T-helper 9 cell (primary cell): ENCODE measurements at places on chromosomes 16 and 17.

- DNase-seq = no peak
These were observed 857 bp downstream of the TMC8 start for GRCh38 chr17:78131172-78132083.

- DNase-seq = no peak
These were observed 163.9 kb downstream of the SLC39A11 start for GRCh38 chr17:72928454-72929136.

DNA sequence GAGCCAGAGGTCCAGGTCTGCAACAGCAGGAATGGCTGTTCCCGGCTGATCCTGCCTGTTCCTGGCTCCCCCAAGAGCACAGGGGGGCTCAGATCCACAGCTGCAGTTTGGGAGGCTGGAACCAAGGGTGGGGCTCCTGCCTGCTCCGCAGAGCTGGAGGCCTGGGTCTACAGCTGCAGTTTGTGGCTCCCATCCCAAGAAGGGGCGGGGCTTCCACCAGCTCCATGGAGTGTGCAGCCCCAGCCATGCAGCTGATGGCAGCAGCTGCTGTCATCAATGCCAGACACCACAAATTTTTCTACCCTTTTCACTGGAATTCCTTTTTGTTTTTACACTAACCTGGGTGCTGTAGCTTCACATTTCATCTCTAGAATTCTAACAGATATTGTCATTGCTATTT, 135.4 kb upstream of the KIF2B start:
- DNase-seq = no peak

- no peak for DNase-seq
These were observed 366.3 kb upstream of the XYLT1 start for GRCh38 chr16:17836868-17837602.
